ENCODE measurements at places on chromosomes 3 and 15.

DNA sequence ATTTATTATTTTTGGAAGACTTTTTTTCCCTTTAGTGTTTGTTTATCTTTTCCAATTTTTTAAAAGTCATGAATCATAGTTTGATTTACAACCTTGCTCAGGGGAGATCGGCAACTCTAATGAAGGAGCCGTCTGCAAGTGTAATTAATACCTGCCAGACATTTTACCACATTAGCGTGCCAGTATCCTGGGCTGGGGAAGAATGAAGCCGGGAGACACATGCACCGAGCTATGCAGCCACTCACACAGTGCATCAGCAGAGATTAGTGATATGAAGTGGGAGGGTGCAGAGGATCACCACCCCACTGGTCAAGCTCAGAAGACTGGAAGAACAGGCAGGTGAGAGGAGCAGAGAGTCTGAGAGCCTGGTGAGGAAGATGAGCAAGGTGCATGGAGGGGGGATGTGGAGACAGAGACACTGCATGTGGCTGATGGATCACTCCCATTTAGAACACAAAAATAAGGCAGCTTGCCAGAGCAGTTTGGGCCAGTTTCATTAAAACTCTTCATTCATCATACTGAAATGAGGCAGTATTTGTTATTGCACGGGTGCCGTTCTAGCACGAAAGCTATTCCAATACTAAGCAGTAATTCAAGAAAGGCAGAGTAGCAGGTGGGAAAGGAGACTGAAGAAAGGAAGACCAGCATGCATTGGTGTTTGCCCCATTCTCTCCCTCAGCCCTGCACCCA lies 821.6 kb downstream of the TUSC7 start:
- H3K36me3 ChIP-seq: no peaks in the 10 kb centered on the region
- DNase-seq: no peak
- no peak overlapping the region for H3K4me3 ChIP-seq
- H3K27ac ChIP-seq: no peak overlapping the region
- no peaks in the 10 kb centered on the region for H3K4me1 ChIP-seq

- no peaks in the 10 kb centered on the region for H3K4me1 ChIP-seq
- H3K27ac ChIP-seq: no peak overlapping the region
- no peak overlapping the region for H3K4me3 ChIP-seq
- DNase-seq: no peak
- H3K36me3 ChIP-seq: no peaks in the 10 kb centered on the region
Observed at GRCh38 chr3:74410276-74410941, 204.1 kb downstream of the CNTN3 start.

- DNase-seq: no peak
- H3K4me3 ChIP-seq: no peak overlapping the region
- peaks cover 37% of the 10 kb centered on the region for H3K27me3 ChIP-seq
- no peaks in the 10 kb centered on the region for H3K36me3 ChIP-seq
- H3K4me1 ChIP-seq: peaks cover 2% of the 10 kb centered on the region
Observed at GRCh38 chr15:26773917-26774316, 1.1 kb upstream of the GABRB3 start.

- no peak overlapping the region for H3K4me3 ChIP-seq
- no peak for DNase-seq
- H3K36me3 ChIP-seq: no peaks in the 10 kb centered on the region
- H3K27ac ChIP-seq: no peak overlapping the region
Observed at GRCh38 chr15:64808785-64809453, 16.5 kb downstream of the PIF1 start.

DNA sequence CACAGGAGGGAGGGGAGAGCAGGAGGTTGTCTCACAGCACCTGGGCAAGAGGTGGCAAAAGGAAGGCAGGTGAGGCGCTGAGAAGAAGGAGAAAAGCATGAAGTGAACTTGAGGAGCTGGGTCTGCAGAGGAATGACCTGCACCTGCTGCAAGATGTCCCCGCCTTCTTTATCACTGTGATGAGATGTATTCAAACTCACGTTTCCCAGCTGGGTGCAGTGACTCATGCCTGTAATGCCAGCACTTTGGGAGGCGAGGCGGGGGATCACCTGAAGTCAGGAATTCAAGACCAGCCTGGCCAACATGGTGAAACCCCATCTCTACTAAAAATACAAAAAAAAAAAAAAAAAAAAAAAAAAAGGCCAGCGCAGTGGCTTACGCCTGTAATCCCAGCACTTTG lies 22.2 kb upstream of the ZNF710 start:
- H3K27me3 ChIP-seq: peaks cover 44% of the 10 kb centered on the region
- no peak overlapping the region for H3K4me3 ChIP-seq
- H3K36me3 ChIP-seq: no peaks in the 10 kb centered on the region

DNA sequence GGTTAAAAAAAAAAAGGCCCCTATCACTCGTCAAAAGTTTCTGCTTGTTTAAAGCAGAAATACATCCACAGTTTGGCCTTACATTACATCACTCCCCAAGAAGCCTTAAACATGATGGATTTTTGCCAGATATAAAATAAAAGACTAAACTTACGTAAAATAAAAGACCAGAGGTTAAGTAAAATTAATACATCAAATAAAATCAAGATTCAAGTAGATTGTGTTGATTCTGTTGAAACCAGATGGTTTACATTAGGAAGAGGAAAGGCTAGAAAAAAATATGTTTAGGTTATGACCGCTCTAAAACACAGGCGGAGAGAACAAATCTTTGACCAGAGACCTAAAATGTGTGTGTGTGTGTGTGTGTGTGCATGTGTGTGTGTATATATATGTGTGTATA lies 104.1 kb downstream of the DUT start:
- DNase-seq: no peak
- no peaks in the 10 kb centered on the region for H3K36me3 ChIP-seq
- no peaks in the 10 kb centered on the region for H3K4me1 ChIP-seq

DNA sequence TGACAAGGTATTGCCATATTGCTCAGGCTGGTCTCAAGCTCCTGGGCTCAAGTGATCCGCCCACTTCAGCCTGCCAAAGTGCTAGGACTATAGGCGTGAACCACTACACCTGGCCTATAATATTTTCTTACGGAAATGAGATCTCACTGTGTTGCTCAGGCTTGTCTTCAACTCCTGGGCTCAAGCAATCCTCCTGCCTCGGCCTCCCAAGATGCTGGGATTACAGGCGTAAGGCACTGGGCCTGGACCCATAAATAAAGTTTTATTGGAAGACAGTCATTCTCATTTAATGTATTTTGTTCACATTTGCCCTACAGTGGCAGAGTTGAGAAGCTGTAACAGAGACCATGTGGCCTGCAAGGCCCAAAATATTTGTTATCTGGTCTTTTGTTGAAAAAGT lies 142.1 kb downstream of the RBPMS2 start:
- peaks cover 49% of the 10 kb centered on the region for H3K36me3 ChIP-seq
- peak overlapping the region; percentile 50 for H3K27ac ChIP-seq
- H3K4me1 ChIP-seq: peaks cover 58% of the 10 kb centered on the region
- H3K4me3 ChIP-seq: no peak overlapping the region
- DNase-seq: no peak
- H3K27me3 ChIP-seq: no peaks in the 10 kb centered on the region

GRCh38 chr3:62159709-62160092 lies 213.6 kb downstream of the FEZF2 start:
- no peaks in the 10 kb centered on the region for H3K27me3 ChIP-seq
- H3K4me3 ChIP-seq: no peak overlapping the region
- H3K4me1 ChIP-seq: no peaks in the 10 kb centered on the region
- no peaks in the 10 kb centered on the region for H3K36me3 ChIP-seq
- DNase-seq: no peak

GRCh38 chr15:67575039-67575502 lies 32.6 kb downstream of the MAP2K5 start:
- H3K4me3 ChIP-seq: no peak overlapping the region
- H3K4me1 ChIP-seq: no peaks in the 10 kb centered on the region
- no peaks in the 10 kb centered on the region for H3K27me3 ChIP-seq
- H3K36me3 ChIP-seq: peaks cover 2% of the 10 kb centered on the region
- H3K27ac ChIP-seq: no peak overlapping the region

DNA sequence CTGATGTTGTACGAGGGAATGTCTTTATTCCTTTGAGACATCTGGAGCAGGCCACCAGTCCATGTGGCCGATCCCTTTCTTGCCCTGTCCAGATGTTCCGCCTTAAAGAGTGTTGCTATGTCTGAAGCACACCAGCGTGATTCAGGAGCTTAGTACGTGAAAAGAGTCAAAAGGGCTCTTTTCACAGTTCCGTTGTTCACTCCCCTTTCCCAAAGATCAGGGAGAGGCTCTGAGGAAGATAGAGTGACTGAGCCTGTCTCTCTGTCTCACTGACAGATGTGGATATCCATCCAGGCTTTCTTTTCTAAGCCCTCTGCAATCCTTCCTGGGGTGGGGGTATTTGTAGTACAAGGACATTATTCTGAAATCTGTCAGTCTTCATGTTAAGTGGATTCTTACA lies 262.5 kb upstream of the LRTM1 start:
- no peak overlapping the region for H3K27ac ChIP-seq
- H3K4me1 ChIP-seq: no peaks in the 10 kb centered on the region
- H3K4me3 ChIP-seq: no peak overlapping the region
